ENCODE measurements at places on chromosomes 6 and 20. TPM values are rescaled to one million over a fixed set of nuclear protein-coding genes. Genes with fewer than 3 reads are reported as not detected.

FRS3 gene
- 6.1 TPM for total RNA-seq

RGS17 gene
- 8.0 TPM for total RNA-seq

- DNase-seq, result no peak
Measured at GRCh38 chr20:32496811-32497533, 88.2 kb downstream of the NOL4L start.

DNA sequence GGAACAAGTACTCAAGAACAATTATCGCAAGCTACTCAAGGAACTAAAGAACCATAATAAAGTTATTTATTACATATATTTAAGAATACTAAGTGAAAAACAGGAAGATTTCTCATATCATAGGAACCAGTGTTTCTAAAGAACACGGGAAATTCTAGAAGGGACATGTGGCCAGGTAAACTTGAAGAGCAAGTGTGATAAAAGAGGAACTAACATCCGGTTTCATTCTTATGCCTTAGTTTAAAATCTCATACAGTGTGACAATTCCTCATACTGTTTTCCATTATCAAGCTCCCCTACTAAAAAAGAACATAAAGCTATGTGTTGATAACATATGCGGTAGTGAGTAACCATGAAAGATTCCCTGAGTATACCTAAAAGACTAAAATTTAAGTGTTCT is 163.5 kb upstream of the SHLD1 start:
- no peak for DNase-seq

All from epithelial cell of proximal tubule (primary cell).